Activated T-helper 1 cell treated with anti-CD3 and anti-CD28 coated beads, Interleukin-12 subunit alpha, Interleukin-12 subunit beta, Interleukin-2, Interleukin-4 antibody, amounts not matched to agents 30 ng/mL and 10 ng/mL and 1 ng/mL, durations not matched to agents 14 hours and 24 hours and 36 hours (primary cell): ENCODE measurements at places on chromosomes 12 and 14. TPM values are rescaled to one million over a fixed set of nuclear protein-coding genes. Genes with fewer than 3 reads are reported as not detected.

- H3K36me3 ChIP-seq, result peaks cover 29% of the 10 kb centered on the region
- peaks cover 16% of the 10 kb centered on the region for H3K27me3 ChIP-seq
- no peak overlapping the region for H3K4me3 ChIP-seq
- peaks cover 91% of the 10 kb centered on the region for H3K4me1 ChIP-seq
- no peak overlapping the region for H3K27ac ChIP-seq
These were observed 15.7 kb downstream of the VPS37B start for GRCh38 chr12:122880155-122880667.

GRCh38 chr12:98559666-98560065 lies 33.8 kb upstream of the SLC25A3 start:
- no peaks in the 10 kb centered on the region for H3K4me1 ChIP-seq
- H3K27ac ChIP-seq, result no peak overlapping the region

- H3K27me3 ChIP-seq, result no peaks in the 10 kb centered on the region
- H3K36me3 ChIP-seq, result no peaks in the 10 kb centered on the region
- H3K27ac ChIP-seq, result no peak overlapping the region
- H3K4me3 ChIP-seq, result no peak overlapping the region
These were observed 343.4 kb upstream of the LMO3 start for GRCh38 chr12:16949371-16949770.

- peaks cover 6% of the 10 kb centered on the region for H3K4me1 ChIP-seq
- no peak overlapping the region for H3K4me3 ChIP-seq
- H3K27ac ChIP-seq, result no peak overlapping the region
- no peak for DNase-seq
These were observed 4.5 kb downstream of the HMGA2 start for GRCh38 chr12:65828711-65829339.

GRCh38 chr14:89630101-89630829 lies 213.2 kb upstream of the FOXN3 start:
- peaks cover 24% of the 10 kb centered on the region for H3K36me3 ChIP-seq
- H3K4me3 ChIP-seq, result no peak overlapping the region
- no peak overlapping the region for H3K27ac ChIP-seq
- peaks cover 57% of the 10 kb centered on the region for H3K4me1 ChIP-seq

GRCh38 chr12:95202691-95203486 lies 14.4 kb downstream of the FGD6 start:
- H3K27ac ChIP-seq, result no peak overlapping the region

- no peak overlapping the region for H3K4me3 ChIP-seq
- H3K4me1 ChIP-seq, result peaks cover 26% of the 10 kb centered on the region
- DNase-seq, result no peak
These were observed 8.0 kb downstream of the GLIPR1 start for GRCh38 chr12:75488553-75488952.

GRCh38 chr14:52412426-52412825 lies 98.3 kb downstream of the PTGER2 start:
- H3K4me1 ChIP-seq, result peaks cover 57% of the 10 kb centered on the region
- no peak overlapping the region for H3K4me3 ChIP-seq
- no peaks in the 10 kb centered on the region for H3K27me3 ChIP-seq
- DNase-seq, result no peak
- H3K27ac ChIP-seq, result peak overlapping the region; percentile 59
- no peaks in the 10 kb centered on the region for H3K36me3 ChIP-seq

DNA sequence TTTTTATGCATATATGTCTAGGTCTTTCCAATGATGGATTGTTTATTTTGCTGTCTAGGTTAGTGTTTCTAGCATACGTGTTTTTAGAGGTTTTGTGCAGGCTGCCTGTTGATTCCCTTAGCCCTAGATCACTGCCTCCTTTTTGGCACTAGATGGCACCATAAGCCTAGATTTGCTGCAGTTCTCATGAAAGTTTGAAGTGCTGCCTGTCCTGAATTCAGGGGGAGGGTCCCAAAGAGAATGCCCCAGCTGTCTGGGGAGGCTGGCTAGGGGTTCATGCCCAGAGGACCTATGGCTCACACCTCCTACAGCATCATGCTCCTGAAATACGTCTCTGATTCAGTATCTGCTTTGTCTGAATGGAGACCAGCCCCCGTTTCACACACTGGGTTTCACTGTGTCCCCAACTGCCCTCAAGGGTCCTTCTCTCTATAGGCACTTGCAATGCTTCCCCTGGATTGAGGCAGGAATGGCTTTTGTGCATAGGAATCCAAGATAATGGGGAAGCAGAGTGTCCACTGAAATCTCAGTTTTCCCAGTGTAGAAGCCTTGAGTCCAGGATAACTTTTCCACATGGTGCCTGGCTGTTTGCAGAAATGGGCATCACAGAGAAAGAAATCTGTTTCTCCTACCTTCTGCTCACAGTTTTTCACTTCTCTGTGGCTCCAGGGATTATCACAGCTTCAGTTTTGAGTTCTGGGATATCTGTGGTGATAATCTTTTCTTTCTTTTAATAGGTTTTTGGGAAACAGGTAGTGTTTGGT lies 14.2 kb upstream of the TXNRD1 start:
- H3K4me3 ChIP-seq, result no peak overlapping the region
- peaks cover 4% of the 10 kb centered on the region for H3K4me1 ChIP-seq
- peak; percentile 24 for DNase-seq
- peaks cover 3% of the 10 kb centered on the region for H3K36me3 ChIP-seq
- H3K27ac ChIP-seq, result no peak overlapping the region

DNA sequence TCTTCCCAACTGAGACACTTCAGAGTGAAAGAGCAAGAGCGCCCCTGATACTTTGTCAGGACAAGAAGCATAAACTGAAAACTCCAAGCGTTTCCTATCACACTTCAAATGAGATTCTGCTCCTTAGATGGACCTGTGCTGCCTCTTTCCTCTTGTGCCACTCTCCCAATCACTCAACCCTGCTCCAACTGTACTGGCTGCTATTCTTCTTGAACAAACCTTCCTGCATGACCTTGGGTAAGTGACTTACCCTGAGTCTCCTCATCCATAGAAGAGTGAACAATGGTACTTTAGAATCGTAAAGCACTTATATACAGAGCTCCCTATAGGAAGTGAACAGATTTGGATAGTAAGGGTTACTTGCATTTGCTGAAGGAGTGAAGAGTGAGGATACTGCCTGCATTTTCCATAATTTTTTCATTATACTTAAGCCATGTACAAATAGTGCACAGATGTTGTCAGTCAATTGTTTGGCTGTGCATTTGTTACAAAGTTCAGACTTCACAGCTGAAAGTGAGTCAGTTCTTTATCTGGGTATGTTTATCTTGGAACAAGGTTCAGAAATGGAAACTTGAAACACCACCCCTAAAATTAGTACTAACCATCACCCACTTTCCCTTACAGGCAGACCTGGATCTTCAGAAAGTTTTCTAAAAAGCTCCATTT lies 10.8 kb downstream of the MTERF2 start:
- H3K27me3 ChIP-seq, result no peaks in the 10 kb centered on the region
- H3K4me1 ChIP-seq, result peaks cover 12% of the 10 kb centered on the region
- peaks cover 21% of the 10 kb centered on the region for H3K36me3 ChIP-seq
- DNase-seq, result no peak
- H3K4me3 ChIP-seq, result no peak overlapping the region

GRCh38 chr14:104266631-104267575 lies 128.5 kb downstream of the KIF26A start:
- no peaks in the 10 kb centered on the region for H3K4me1 ChIP-seq
- DNase-seq, result no peak
- no peaks in the 10 kb centered on the region for H3K27me3 ChIP-seq
- no peak overlapping the region for H3K27ac ChIP-seq
- H3K4me3 ChIP-seq, result no peak overlapping the region
- H3K36me3 ChIP-seq, result no peaks in the 10 kb centered on the region

DNA sequence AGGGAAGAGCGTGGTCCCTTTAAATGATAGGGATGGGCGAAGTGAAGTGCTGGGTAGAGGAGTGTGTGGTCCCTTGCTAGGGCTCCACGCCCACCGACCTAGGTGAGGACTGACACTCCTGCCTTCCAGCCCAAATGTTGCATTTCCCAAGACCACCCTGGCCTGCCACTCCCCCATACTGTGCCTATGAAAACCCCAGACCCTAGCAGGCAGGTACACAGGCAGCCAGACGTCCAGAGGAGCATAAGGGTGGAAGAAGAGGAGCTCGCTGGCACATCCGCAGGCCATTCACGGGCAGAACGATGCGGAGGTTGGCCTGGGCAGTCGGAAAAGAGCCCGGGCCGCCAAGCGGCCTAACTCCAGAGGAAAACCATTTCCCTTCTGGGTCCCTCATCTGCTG lies 817 bp upstream of the IPO8 start:
- peak overlapping the region; percentile 96 for H3K4me3 ChIP-seq
- peaks cover 34% of the 10 kb centered on the region for H3K4me1 ChIP-seq
- no peak overlapping the region for H3K27ac ChIP-seq
- no peak for DNase-seq
- H3K27me3 ChIP-seq, result peaks cover 6% of the 10 kb centered on the region

SLCO1C1 gene
- total RNA-seq, result not detected in 2 replicates
